ENCODE measurements at places on chromosomes 16 and 17. TPM values are rescaled to one million over a fixed set of nuclear protein-coding genes. Genes with fewer than 3 reads are reported as not detected.

DNA sequence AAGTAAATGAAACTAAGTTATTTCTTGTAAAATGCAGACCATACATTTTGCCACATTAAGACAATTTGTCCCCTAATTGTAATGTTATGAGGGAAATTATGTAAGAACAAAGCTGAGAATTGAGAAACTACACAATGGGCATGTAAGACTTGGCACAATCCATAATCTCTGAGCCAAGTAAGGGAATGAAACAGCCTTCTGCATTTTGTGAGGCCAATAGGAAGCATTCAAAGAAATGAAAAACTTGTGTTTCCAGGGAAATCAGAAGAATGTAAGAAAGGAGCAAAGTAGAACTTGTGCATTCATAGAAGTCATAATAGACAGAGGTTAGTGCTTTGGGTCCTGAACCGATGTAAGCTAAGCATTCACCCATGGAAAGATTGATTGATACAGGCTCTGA lies 1.8 kb downstream of the KRTAP9-4 start:
- no peak overlapping the region for H3K4me3 ChIP-seq
- no peaks in the 10 kb centered on the region for H3K36me3 ChIP-seq
- no peak overlapping the region for H3K27ac ChIP-seq
- no peaks in the 10 kb centered on the region for H3K4me1 ChIP-seq
- no peak for DNase-seq

- DNase-seq = peak; percentile 76
- peak overlapping the region; percentile 86 for H3K27ac ChIP-seq
- H3K36me3 ChIP-seq = peaks cover 43% of the 10 kb centered on the region
- peaks cover 97% of the 10 kb centered on the region for H3K4me1 ChIP-seq
Observed at GRCh38 chr17:77473615-77474226, 333.0 kb downstream of the SEC14L1 start.

DNA sequence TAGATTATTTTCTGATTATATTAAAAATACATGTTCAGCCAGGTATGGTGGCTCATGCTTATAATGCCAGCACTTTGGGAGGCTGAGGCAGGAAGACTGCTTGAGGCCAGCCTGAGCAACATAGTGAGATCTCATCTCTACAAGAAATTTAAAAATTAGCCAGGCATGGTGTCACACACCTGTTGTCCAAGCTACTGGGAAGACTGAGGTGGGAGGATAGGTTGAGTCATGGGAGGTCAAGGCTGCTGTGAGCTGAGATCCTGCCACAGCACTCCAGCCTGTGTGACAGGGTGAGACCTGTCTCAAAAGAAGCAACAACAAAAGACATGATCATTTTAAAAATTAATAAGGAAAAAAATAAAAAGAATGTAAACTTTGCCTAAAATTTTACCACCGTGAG lies 40.7 kb downstream of the PRAC1 start:
- H3K36me3 ChIP-seq = no peaks in the 10 kb centered on the region
- DNase-seq = no peak
- no peak overlapping the region for H3K27ac ChIP-seq
- H3K4me3 ChIP-seq = no peak overlapping the region
- peaks cover 27% of the 10 kb centered on the region for H3K27me3 ChIP-seq
- peaks cover 2% of the 10 kb centered on the region for H3K4me1 ChIP-seq

- no peak for DNase-seq
- H3K27ac ChIP-seq = no peak overlapping the region
- H3K4me3 ChIP-seq = no peak overlapping the region
- no peaks in the 10 kb centered on the region for H3K27me3 ChIP-seq
Observed at GRCh38 chr17:39143552-39144093, 7.8 kb downstream of the PLXDC1 start.

- no peak for DNase-seq
- H3K4me1 ChIP-seq = no peaks in the 10 kb centered on the region
- H3K27ac ChIP-seq = no peak overlapping the region
- H3K4me3 ChIP-seq = no peak overlapping the region
- H3K27me3 ChIP-seq = no peaks in the 10 kb centered on the region
- no peaks in the 10 kb centered on the region for H3K36me3 ChIP-seq
Observed at GRCh38 chr16:86101137-86101896, 202.4 kb downstream of the IRF8 start.

DNA sequence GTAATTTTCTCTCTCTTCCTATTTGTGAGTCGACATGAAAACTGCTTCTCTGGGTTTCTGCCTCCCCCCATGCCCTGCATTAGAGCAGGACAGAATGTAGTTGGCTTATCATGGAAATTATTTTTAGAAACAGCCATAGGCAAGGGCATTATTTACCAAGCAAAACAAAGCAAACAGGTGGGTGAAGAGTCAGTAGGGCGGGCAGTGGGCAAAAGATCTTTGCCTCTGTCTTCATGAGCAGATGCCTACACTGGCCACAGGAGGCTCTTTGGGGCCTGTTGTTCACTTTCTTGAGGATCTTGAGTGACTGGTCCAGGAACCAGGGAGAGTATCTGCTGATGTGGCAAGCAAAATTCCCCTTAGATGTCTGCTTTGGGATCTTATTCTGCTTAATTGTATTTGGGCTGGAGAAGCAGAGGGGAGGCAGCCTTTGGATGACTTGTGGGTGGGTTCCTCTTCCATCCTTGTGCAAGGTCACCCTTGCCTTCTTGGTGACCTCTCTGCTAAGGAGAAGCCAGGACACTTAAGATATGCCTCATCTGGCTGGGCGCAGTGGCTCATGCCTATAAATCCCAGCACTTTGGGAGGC lies 42.5 kb upstream of the CLEC19A start:
- no peaks in the 10 kb centered on the region for H3K36me3 ChIP-seq
- H3K4me3 ChIP-seq = no peak overlapping the region
- DNase-seq = no peak
- H3K27ac ChIP-seq = no peak overlapping the region
- no peaks in the 10 kb centered on the region for H3K27me3 ChIP-seq

DNA sequence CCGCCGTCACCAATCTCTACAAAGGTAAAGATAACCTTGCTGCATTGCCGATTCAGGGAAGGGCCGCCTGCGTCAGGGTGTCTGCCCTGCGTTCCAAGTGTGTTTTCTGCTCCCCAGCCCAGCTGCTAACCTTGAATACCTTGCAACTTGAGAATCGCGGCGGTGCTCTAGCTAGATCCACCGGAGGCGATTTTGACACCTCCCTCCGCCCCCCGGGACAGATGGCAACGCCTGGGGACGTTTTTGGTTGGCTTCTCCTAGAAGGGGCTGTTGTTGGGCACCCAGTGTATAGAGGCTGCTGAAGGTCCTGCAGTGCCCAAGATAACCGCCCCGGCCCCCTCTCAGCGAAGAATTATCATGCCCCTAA lies 1.5 kb downstream of the HAPSTR1 start:
- no peaks in the 10 kb centered on the region for H3K27me3 ChIP-seq
- H3K36me3 ChIP-seq = peaks cover 41% of the 10 kb centered on the region
- peak overlapping the region; percentile 90 for H3K27ac ChIP-seq
- peaks cover 41% of the 10 kb centered on the region for H3K4me1 ChIP-seq
- DNase-seq = peak; percentile 48
- H3K4me3 ChIP-seq = peak overlapping the region; percentile 94

- peaks cover 33% of the 10 kb centered on the region for H3K36me3 ChIP-seq
- peak overlapping the region; percentile 64 for H3K27ac ChIP-seq
- peaks cover 36% of the 10 kb centered on the region for H3K4me1 ChIP-seq
- DNase-seq = no peak
- peak overlapping the region; percentile 100 for H3K4me3 ChIP-seq
- H3K27me3 ChIP-seq = no peaks in the 10 kb centered on the region
Observed at GRCh38 chr16:27400751-27401620, 988 bp upstream of the IL21R start.

- peaks cover 33% of the 10 kb centered on the region for H3K4me1 ChIP-seq
- H3K4me3 ChIP-seq = no peak overlapping the region
- no peaks in the 10 kb centered on the region for H3K27me3 ChIP-seq
- H3K27ac ChIP-seq = no peak overlapping the region
- DNase-seq = peak; percentile 79
Observed at GRCh38 chr17:63425483-63425882, 20.6 kb downstream of the CYB561 start.

- DNase-seq = no peak
- no peak overlapping the region for H3K27ac ChIP-seq
- H3K4me1 ChIP-seq = peaks cover 26% of the 10 kb centered on the region
- peaks cover 32% of the 10 kb centered on the region for H3K36me3 ChIP-seq
- no peaks in the 10 kb centered on the region for H3K27me3 ChIP-seq
Observed at GRCh38 chr17:45403906-45404490, 28.7 kb downstream of the ARHGAP27 start.

- no peak overlapping the region for H3K27ac ChIP-seq
- H3K4me3 ChIP-seq = no peak overlapping the region
- no peaks in the 10 kb centered on the region for H3K36me3 ChIP-seq
- H3K27me3 ChIP-seq = no peaks in the 10 kb centered on the region
- no peaks in the 10 kb centered on the region for H3K4me1 ChIP-seq
Observed at GRCh38 chr16:51723036-51723724, 572.1 kb upstream of the SALL1 start.

GRCh38 chr17:78774956-78775571 lies 7.0 kb downstream of the CYTH1 start:
- peaks cover 59% of the 10 kb centered on the region for H3K4me1 ChIP-seq
- peak overlapping the region; percentile 99 for H3K27ac ChIP-seq
- no peaks in the 10 kb centered on the region for H3K27me3 ChIP-seq

GRCh38 chr16:31092330-31092729 lies 2.3 kb downstream of the VKORC1 start:
- H3K27ac ChIP-seq = no peak overlapping the region
- peaks cover 24% of the 10 kb centered on the region for H3K4me1 ChIP-seq
- peaks cover 11% of the 10 kb centered on the region for H3K36me3 ChIP-seq

DNA sequence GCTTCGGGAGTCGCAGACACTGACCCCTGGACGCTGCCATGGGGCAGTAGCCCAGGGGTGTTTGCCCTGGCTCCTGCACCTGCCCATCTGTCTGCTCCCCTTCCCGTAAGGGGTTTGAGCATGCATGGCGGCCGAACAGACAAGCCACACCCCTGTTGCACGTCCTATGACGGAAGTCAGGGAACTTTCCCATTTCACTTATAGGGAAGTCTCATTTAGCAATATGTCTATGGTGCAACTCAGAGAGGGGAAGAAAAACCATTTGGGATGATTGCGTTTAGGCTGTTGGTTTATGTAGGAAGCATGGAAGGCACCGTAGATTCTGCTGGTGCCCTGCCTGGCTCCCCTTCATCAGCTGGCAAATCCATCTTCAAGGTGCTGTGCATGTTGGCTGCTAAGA lies 112.5 kb downstream of the HAPSTR1 start:
- peaks cover 10% of the 10 kb centered on the region for H3K27me3 ChIP-seq
- H3K36me3 ChIP-seq = no peaks in the 10 kb centered on the region
- no peaks in the 10 kb centered on the region for H3K4me1 ChIP-seq
- no peak overlapping the region for H3K27ac ChIP-seq
- DNase-seq = no peak
- no peak overlapping the region for H3K4me3 ChIP-seq

- no peaks in the 10 kb centered on the region for H3K27me3 ChIP-seq
- no peaks in the 10 kb centered on the region for H3K36me3 ChIP-seq
- H3K4me3 ChIP-seq = no peak overlapping the region
- no peak overlapping the region for H3K27ac ChIP-seq
Observed at GRCh38 chr16:35298460-35299243, 1839.2 kb downstream of the TP53TG3F start.

DNA sequence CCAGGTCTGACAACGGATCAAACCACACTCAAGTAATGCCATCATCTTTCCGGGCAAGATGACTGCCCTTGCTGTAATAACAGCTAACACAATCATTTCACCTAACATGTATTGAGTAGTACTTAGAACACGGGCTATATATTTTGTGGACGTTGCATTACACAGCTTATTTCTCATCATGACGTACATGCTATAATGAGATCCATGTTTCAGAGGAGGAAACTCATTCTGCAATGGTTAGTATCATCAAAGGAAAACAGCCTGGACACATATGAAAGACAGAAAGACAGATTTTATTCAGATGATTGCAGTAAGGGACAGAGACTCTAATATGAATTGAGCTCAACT lies 446.7 kb downstream of the HS3ST3B1 start:
- no peaks in the 10 kb centered on the region for H3K36me3 ChIP-seq
- H3K4me3 ChIP-seq = no peak overlapping the region

DNA sequence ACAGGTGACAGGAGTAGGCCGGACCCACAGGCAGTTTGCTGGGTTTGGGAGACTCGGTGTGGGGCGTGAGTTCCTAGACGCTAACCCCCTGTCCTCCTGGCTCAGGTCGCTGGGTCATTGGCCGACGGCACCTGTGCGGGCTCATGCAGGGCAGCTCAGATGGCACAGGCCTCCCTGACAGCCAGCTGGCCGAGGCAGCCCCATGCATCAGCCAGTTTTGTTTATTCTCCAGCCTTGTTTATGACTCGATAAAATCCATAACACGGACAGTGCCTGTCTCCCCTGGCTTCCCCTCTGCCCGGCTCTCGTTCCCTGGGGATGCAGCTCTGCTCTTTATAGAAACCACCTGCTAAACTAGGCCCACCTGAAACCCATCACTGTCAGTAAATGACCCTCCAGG lies 46.0 kb downstream of the SDK2 start:
- no peaks in the 10 kb centered on the region for H3K27me3 ChIP-seq
- no peak overlapping the region for H3K4me3 ChIP-seq
- peaks cover 12% of the 10 kb centered on the region for H3K4me1 ChIP-seq
- H3K27ac ChIP-seq = no peak overlapping the region

- peaks cover 6% of the 10 kb centered on the region for H3K4me1 ChIP-seq
- no peak for DNase-seq
- H3K27ac ChIP-seq = no peak overlapping the region
- peaks cover 6% of the 10 kb centered on the region for H3K27me3 ChIP-seq
- H3K36me3 ChIP-seq = no peaks in the 10 kb centered on the region
- H3K4me3 ChIP-seq = no peak overlapping the region
Observed at GRCh38 chr16:68696514-68696913, 40.6 kb upstream of the CDH1 start.

GRB7 gene
- 0.34 TPM for total RNA-seq

CENPX gene
- 83.0 TPM for total RNA-seq

C1QTNF8 gene
- total RNA-seq = not detected

GLTPD2 gene
- total RNA-seq = not detected

TBC1D3L gene
- 14.8 TPM for total RNA-seq

TBC1D3E gene
- total RNA-seq = not detected

CCL23 gene
- not detected for total RNA-seq

NDEL1 gene
- total RNA-seq = 62.8 TPM

TBC1D3B gene
- total RNA-seq = 5.6 TPM

SMURF2 gene
- 12.1 TPM for total RNA-seq

PLXDC1 gene
- total RNA-seq = 1.2 TPM

CCL16 gene
- total RNA-seq = not detected

All from activated CD4-positive, alpha-beta memory T cell treated with anti-CD3 and anti-CD28 coated beads for 36 hours (primary cell).